Chondrocyte (in vitro differentiated cells): ENCODE measurements at places on chromosomes 3 and 15. TPM values are rescaled to one million over a fixed set of nuclear protein-coding genes. Genes with fewer than 3 reads are reported as not detected.

PLSCR2 gene
- not detected in 3 replicates for total RNA-seq

CLCN2 gene
- 3.1 to 6.5 TPM (median 3.1 TPM) in 3 replicates for total RNA-seq

- H3K27me3 ChIP-seq: peaks cover 10% of the 10 kb centered on the region
- no peak for DNase-seq
- H3K4me1 ChIP-seq: peaks cover 7% of the 10 kb centered on the region
Observed at GRCh38 chr3:193207290-193208273, 33.4 kb upstream of the PLAAT1 start.

DNA sequence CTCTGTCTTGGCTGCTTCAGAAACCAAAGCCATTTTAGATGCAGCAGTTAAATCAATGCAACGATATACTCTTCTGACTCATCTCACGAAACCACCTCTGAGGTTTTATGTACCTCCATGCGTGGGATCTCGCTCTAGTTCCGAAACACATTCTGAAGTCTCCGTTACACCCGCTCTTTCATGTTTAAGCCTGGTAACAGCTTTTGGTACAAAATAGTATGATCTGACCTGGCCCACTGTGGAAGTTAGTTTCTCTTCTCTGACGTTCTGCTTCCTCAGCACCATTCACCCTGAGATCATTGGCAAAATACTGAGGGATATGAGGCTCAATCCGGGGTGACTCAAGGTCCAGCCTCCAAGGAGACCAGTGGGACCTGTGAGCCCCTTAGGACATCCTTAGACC, 121.9 kb downstream of the TMEM266 start:
- H3K4me1 ChIP-seq: peaks cover 40% of the 10 kb centered on the region
- H3K36me3 ChIP-seq: no peaks in the 10 kb centered on the region
- H3K27me3 ChIP-seq: peaks cover 6% of the 10 kb centered on the region
- no peak overlapping the region for H3K27ac ChIP-seq
- H3K4me3 ChIP-seq: no peak overlapping the region
- no peak for DNase-seq

- H3K36me3 ChIP-seq: no peaks in the 10 kb centered on the region
- H3K4me3 ChIP-seq: no peak overlapping the region
- H3K27me3 ChIP-seq: no peaks in the 10 kb centered on the region
- DNase-seq: no peak
- no peak overlapping the region for H3K27ac ChIP-seq
Observed at GRCh38 chr15:56042498-56042897, 49.1 kb upstream of the NEDD4 start.
